ENCODE measurements at places on chromosomes 5 and 9.

- DNase-seq, result no peak
Measured at GRCh38 chr5:159149085-159149484, 49.4 kb upstream of the EBF1 start.

DNA sequence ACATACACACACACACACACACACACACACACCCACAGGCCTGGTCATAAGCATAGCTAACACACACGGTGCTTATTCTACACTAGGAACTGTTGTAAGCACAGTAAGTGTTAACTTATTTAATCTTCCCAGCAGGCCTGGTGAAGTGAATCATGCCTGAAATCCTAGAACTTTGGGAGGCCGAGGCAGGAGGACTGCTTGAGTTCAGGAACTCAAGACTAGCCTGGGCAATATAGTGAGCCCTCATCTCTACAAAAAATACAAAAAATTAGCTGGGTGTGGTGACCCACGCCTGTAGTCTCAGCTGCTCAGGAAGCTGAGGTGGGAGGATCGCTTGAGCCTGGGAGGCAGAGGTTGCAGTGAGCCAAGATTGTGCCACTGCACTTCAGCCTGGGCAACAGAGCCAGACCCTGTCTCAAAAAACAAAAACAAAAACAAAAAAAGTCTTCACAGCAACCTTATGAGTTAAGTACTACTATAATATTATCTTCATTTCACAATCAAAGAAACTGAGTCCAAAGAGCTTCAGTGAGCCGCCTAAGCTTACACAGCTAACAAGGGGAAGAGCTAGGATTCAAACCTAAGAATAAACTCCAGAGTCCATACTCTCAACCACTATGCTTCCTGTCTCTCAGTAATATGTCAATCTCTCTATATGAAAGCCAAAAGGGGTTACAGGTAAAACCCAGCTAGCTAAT is 2.3 kb downstream of the MEGF9 start:
- no peak for DNase-seq

DNA sequence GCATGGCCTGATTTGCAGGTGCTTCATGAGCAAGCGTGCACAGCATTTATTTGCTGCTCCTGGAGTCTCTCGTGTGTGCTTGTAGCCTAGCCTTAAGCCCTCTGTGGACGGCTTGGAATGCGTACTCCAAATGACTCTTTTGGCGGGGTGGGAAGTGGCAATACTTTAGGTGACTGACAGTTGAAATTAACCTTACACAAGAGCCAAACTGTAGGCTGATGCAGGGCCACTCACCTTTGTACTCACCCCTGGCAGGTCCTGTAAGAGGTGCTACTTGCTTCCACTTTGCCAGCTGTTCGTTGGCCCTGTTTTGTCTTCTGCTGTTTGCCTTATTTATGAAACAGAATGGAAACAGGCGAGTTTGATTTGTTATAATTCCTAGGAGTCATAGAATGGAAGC is 22.9 kb downstream of the TENT4A start:
- no peak for DNase-seq

GRCh38 chr5:131022811-131023497 is 142.1 kb downstream of the HINT1 start:
- no peak for DNase-seq

- no peak for DNase-seq
Measured at GRCh38 chr5:1975898-1976765, 93.4 kb upstream of the IRX4 start.

DNA sequence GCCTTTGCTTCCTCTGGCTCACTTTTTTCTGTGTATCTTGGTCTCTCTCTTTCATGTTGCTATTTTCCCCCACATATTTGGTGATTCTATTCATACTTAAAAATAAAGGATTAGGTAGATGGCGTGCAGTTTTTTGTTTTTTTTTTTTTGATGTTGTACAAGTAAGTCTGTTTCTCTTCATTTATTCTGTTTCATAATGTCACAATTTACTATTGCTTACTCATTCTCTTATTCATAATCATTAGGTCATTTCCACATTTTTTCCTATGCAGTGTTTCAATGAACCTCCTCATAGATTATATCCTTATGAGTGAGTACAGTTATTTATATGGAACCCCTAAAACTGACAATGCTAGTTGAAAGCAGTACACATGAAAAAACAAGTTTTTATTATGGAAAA is 136.3 kb downstream of the APBA1 start:
- no peak for DNase-seq

GRCh38 chr9:74951107-74951720 is 1.5 kb downstream of the C9orf40 start:
- no peak for DNase-seq

DNA sequence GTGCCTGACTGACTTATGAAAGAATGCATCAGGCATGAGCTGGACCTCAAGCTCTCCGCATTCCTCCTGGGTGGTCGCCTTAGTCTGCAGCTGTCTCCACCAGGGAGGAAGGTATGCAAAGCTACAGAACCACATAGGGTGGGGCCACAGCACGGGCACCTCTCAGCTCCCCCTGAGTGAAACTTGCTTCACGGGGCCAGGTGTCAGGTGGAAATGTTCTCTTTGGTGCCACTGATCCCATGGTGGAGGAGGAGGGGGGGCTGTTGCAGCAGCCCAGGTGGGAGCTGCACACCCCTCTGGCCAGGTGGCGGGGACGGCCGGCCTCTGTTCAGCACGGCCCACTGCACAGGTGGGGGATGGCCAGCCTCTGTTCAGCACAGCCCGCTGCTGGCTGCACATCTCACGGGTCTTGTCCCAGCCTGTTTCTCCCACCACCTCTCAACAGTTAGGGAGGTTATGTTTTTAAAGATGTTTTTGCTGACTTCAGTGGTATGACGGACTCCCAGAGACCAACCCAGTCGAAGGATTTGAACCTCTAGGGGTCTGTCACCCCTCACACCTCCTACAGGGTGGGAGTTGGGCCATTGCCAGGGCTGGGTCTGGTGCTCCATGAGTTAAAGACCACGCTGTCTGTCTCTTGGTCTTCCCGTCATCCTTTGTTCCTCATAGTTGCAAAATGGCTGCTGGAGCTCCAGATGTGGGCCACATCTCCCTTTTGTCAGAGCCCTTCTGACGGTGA is 34.3 kb downstream of the MRPL36 start:
- no peak for DNase-seq

DNA sequence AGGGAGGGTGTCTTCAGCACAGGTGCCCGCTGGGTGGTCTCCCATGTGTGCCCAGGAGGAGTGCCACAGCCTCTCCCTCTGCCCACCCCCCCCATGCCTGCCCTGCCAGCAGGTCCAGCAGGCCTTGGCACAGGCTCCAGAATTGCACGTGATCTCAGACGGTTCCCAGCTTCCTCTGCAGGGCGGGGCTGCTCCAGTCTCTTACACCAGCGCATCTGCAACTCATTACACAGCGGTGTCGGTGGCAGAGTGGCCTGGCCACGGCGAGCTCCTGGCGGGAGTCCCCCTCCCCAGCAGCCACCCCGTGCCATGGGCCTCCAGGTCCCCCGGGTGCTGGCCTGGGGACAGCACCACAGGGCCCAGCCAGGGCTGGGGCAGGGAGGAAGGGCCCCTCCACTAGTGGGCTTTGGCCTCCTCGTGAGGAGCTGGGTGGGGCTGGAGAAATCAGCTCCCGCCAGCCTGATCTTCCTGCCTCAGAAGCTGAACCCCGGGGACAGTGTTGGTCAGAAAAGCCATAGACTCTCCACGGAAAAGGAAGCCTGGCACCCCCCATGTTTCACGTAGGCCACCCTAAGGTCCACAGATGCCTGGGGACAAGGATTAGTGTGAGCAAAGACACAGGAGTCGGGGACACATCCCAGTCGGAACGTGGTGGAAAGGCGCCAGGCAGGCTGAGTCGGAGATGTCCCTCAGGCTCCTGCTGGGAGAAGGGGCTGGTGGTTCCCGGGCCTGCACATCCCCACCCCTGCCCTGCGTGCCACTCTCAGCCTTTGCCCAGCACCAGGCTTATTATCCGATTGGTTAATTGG is 40.2 kb downstream of the RXRA start:
- DNase-seq, result no peak

DNA sequence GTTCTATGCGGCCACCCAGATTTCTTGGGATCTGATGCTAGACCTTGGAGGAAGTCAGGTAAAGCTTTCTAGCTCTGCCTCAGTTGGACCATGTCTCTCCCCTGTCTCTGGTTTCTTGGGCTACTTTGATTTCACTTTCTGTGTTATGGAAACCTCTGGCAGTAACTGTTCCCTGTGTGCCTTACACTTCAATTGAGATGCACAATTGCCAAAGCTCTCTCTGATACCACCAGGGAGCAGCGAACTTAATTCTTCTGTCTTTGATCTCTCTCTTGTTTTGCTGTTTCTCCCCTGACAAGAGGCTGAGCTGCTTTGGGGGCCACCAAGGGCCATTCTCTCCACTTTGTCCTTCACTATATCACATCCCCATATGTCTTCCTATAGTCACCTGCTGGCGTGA is 61.4 kb downstream of the PGM5 start:
- DNase-seq, result no peak

GRCh38 chr9:124295159-124295794 is 37.5 kb downstream of the NEK6 start:
- DNase-seq, result no peak

- no peak for DNase-seq
Measured at GRCh38 chr9:108671176-108671575, 184.6 kb downstream of the ACTL7B start.

DNA sequence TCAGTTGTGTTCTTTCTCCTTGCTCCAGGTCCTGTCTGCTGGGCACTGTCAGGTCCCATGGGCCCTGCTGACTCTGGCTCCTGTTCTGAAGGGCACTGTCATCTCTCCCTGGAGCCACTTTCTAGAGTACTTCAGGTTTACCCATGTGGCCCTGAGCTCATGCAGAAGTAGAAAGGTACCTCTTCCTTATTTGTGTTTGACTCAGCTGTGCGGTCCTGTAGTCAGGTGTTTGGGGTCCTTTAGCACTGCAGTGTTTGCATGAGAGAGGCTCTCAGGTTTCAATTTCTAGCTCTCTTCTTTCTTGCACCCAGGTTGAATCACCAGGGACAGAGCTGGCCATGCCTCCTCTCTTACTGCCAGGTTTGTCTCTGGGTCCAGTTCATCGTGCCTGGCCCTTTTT is 71.5 kb downstream of the HSPA4 start:
- DNase-seq, result no peak

DNA sequence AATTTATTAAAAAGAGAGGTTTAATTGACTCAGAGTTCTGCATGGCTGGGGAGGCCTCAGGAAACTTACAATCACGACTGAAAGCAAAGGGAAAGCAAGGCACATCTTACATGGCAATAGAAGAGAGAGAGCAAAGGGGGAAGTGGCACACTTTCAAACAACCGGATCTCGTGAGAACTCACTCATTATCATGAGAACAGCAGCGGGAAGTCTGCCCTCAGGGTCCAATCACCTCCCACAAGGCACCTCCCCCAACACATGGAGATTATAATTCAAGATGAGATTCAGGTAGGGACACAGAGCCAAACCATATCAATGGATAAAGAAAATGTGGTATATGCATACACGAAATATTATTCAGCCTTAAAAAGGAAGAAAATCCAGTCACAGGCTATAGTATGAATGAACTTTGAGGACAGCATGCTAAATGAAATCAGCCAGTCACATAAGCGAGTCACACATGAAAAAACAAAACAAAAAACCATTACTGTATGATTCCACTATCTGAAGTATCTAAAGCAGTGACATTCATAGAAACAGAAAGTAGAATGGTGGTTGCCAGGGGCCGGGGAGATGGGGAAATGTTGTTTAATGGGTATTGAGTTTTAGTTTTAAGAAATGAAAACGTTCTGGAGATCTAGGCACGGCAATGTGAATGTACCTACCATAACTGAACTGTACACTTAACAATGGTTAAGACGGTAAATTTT is 83.4 kb upstream of the PCA3 start:
- no peak for DNase-seq

- no peak for DNase-seq
Measured at GRCh38 chr5:158285698-158286097, 426.8 kb upstream of the CLINT1 start.

- DNase-seq, result no peak
Measured at GRCh38 chr9:70539526-70539925, 125.1 kb upstream of the KLF9 start.

- DNase-seq, result no peak
Measured at GRCh38 chr5:77086368-77086688, 757 bp downstream of the ZBED3 start.

GRCh38 chr9:124774129-124774978 is 2.6 kb upstream of the OLFML2A start:
- peak; percentile 60 for DNase-seq

DNA sequence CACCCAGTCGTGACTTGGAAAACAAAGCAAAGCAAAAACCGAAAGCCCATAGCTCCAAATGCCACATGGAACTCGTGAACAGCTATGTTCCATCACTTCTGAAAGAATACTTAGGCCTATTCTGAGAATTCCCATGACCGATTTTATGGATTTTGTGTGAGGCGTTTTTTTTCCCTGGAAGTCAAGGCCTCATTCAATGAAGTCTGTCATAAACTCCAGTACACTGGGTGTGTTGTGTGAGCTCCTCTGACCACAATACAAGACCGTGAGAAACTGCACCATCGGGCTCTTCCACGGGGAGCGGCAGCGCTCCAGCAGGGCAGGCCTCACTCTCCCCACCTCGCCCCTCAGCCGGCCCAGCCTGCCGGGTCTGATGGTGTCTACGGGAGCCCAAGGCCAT is 209.5 kb downstream of the FANCC start:
- DNase-seq, result no peak

- no peak for DNase-seq
Measured at GRCh38 chr9:121725008-121725775, 73.8 kb downstream of the DAB2IP start.

Measured in stimulated activated CD8-positive, alpha-beta memory T cell treated with anti-CD3 and anti-CD28 coated beads, Interleukin-7, amount 100 ng/mL, for 48 hours (primary cell).